ENCODE measurements at places on chromosomes 3 and 15.

DNA sequence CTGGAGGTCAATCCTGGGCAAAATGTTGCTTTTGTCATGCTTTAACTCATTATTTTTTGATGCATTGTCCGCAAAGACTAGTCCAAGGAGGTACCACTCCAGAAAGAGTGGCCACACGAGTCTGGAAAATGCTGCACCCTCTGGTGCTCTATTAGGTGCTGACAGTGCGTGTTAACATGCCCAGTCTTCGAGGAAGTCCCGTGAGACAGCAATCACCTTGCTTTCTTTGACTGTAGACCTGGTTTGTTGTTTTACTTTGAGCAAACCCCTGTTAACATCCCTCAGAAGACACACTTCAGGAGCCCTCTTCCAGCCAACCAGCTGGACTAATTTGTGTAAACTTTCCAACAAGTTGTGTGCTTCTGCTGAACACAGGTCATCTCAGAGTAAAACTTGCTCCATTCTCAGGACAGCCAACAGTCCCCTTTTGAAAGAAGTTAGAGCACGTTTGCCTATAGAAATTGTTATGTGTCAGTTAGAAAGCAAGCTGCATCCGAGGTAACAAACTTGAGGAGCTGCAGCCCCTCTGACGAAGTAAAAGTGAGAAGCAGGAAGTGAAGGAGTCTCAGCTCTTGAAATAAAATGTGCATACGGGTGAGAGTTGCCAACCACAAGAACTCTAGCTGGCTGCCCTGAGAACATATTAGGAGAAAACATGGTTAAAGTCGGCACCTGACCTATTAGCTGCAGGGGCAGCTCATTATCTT is 205.0 kb downstream of the LPP start:
- DNase-seq = no peak

GRCh38 chr15:56608140-56608778 is 125.0 kb downstream of the ZNF280D start:
- no peak for DNase-seq

DNA sequence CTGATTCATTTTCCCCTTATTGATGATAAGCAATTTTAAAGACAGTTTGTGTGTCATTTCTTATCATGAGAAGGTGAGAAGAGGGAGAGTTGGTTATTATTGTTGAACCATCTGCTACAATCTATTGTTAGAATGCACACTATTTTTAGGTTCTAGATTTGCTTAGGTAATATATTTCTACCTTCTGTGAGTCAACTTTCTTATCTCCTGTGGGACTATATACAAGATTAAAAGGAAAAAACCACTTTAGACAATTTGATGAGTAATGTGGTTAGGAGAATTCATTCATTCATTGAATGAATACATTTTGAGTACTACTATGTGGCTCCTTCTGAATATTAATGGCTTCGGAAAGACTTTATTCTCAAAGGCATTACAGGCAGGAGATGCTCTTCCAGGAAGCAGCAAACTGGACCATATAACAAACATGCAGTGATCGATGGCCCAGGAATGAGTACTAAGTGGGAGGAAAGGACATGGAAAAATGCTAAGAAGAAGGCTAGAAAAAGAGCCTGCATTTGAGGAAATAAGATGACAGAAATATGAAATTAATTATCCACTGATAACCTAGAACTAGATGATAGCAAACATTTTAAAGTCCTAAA is 22.4 kb downstream of the SPTSSB start:
- DNase-seq = no peak

DNA sequence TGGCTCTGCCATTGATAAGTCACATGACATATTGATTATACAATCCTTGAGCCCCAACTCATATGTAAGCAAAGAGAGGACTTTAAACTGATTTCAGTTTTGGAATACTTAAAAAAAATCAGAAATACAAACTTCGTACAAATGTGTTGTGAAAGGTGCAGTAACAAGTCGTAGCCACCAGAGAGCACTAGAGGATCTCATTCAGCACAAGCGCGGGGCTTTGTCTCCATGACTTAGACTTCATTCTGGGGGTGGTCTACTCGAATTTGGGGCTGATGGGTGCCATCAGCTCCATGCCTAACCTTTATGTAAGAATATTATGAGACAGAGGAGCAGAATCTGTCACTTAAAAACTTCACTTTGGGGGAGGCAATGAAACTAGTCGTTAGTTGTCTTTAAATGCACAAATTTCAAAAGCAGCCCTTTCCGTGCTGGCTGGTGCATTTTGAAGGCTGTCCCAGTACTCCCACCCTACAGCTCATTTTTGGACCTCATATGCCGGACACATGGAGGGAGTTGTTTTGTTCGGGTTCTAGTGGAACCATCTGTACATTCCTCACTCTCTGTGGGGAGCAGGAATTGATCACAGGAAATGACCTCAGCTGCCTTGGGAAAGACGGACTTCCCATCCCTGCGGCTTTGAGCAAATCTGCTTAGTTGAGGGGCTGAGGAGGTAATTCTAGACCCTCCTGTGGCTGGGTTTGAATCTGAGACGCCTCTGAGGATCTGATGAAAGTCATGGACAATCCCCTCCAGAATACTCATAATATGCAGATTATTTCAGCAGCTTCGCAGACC is 27.5 kb upstream of the MASP1 start:
- peak; percentile 47 for DNase-seq

DNA sequence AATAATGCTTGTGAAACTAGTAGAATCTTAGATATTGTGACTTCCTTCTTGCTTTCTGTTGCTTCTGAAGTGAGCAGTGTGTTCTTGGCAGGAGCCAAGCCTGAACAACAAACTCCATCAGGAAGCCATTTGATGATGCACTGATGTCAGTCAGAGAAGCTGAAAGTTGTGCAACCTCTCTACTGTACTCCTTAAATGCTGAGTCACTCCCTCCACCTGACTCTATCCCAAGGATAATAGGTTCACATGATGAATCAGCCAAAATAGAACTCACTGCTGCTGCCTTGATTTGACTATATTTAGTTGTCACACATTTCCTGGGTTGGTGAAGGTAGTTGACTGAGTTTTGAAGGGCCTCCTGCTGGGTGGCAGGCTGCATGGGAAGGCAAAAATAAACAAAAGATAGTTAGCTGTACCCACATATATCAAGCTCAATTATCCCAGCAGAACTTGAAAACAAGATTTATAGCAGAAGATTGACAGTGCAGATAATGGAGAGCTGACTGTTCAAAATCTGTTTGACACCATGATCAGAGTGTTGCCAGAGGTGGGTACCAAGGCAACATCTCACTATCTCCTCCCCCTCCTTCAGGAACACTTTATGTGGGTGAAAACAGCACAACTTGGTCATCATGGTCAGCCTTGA is 328.4 kb upstream of the DPH6 start:
- peak; percentile 18 for DNase-seq

DNA sequence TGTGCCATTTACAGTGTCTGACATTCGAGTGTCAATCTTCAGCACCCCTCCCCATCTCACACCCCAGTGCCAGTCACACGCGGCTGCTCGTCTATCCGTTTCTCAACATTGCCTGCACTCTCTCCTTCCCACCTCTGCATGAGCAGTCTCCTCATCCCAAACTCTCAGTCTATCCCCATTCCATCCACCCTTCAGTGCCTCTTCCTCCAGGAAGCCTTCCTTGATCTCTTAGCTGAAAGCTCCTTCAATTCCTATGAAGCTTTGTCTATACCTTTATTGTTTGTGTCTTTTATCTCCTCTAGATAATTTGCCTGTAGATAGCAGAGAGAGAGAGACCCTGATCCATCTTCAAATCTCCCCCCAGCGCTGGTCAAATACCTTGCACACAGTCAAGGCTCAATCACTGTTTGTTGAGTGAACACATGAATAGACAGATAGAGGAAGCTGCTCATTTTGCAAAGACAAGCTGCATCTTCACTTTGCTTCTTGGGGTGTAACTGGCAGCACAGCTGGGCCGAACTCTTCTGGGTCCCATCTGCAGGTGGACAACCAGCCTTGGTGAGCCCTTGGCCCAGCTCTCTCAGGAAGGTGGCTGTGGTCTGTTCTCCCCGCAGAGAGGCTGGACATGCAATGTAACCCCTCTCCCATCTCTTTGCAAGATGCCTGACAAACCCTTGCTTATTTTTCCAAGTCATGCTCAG is 52.8 kb downstream of the ITGA11 start:
- DNase-seq = no peak

DNA sequence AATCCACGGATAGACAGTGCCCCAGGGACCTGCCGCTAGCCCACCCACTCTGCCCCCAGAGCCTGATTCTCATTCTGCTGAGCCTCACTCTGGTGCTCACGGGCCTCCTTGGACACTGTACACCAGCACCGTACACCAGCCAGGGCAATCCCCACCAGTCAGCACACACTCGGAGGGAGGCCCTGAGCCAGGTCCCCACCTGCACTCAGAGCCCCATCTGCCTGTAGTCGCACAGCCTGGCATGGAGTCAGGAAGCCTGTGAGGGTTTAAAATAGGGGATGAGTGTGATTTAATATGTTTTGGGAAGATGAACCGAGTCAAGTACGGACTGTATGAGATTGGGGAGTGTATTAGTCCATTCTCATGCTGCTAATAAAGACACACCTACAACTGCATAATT is 223.0 kb downstream of the SLCO3A1 start:
- DNase-seq = no peak

DNA sequence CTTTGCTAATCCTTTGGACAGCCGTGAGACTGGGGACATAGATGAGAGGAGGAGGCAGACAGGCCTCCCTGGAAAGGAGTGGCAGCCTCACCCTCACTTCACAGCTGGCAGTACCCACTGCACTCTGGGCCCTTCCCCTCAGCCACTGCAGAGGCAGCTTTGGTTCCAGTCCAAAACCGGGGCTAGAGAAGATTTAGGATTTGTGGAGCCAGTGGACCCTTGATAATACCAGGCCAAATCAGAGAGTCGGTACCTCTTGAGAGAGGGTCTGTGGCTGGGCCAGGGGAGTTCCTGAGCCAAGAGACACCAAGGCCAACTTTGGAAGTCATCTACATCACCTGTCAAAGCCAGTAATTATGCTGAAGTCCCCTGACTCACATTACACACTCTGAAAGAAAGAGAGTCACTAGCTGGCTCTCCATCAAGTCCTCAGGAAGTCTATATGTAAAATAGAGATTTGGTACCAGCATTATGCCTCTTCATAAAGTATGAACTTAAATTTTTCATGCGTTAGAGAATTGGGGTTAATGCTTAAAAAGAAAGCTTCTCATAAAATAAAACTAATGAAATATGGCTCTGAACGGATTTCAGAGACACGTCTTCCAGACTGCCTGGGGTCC is 244.1 kb upstream of the SEMA6D start:
- no peak for DNase-seq

GRCh38 chr15:38504680-38505467 is 50.9 kb downstream of the FAM98B start:
- DNase-seq = no peak

- DNase-seq = no peak
These were observed 71.1 kb downstream of the LYZL4 start for GRCh38 chr3:42339321-42339720.
